ENCODE measurements at places on chromosomes 16 and 17.

GRCh38 chr16:27253526-27253930, 15.0 kb downstream of the NSMCE1 start:
- peak; percentile 84 for DNase-seq

- DNase-seq = peak; percentile 99
Observed at GRCh38 chr17:42422958-42423712, at the start of gene CAVIN1. CAVIN1 (minus strand) TSS chr17:42423256; CDS start chr17:42423097, 159 bp downstream.

GRCh38 chr17:27452828-27453227, 3.4 kb upstream of the KSR1 start:
- no peak for DNase-seq

DNA sequence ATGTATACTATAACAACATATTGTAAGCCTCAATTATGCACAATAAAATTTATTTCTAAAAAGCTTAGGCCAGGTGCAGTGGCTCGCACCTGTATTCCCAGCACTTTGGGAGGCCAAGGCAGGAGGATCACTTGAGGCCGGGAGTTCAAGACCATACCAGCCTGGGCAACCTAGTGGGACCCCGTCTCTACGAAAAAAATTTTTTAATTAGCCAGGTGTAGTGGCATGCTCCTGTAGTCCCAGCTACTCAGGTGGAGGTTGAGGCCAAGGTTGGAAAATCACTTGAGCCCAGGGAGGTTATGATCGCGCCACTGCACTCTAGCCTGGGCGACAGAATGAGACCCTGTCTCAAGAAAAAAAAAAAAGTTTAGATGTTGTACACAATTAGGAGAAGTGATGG, 45.5 kb downstream of the VMP1 start:
- DNase-seq = no peak

GRCh38 chr17:39738568-39738901, 797 bp downstream of the GRB7 start:
- DNase-seq = no peak

GRCh38 chr17:19304209-19304608, 58.3 kb downstream of the B9D1 start:
- DNase-seq = peak; percentile 22

DNA sequence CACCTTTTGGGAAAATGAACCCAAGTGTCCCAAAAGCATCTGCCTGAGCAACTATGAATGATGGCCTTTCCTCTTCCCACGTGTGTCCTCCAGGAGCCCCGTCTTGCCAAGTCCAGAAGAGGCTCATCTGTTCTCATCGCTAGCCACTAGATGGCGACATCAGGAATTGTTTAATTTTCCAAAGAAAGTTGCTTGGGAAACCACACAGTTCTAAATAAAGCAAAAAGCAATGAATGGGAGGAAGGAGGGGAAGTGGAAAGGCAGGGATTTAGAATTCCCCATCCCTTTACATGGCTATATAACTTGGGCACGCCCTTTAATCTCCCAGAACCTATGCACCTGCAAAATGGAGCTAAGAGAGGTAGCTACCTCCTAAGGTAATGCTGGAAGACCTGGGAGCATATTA, 9.0 kb upstream of the CDH5 start:
- peak; percentile 79 for DNase-seq
